ENCODE measurements at places on chromosomes 2 and 18.

GRCh38 chr2:28539118-28539541 is 43.3 kb downstream of the PLB1 start:
- DNase-seq: no peak

GRCh38 chr2:235116885-235117492 is 165.2 kb downstream of the SH3BP4 start:
- peak; percentile 50 for DNase-seq

DNA sequence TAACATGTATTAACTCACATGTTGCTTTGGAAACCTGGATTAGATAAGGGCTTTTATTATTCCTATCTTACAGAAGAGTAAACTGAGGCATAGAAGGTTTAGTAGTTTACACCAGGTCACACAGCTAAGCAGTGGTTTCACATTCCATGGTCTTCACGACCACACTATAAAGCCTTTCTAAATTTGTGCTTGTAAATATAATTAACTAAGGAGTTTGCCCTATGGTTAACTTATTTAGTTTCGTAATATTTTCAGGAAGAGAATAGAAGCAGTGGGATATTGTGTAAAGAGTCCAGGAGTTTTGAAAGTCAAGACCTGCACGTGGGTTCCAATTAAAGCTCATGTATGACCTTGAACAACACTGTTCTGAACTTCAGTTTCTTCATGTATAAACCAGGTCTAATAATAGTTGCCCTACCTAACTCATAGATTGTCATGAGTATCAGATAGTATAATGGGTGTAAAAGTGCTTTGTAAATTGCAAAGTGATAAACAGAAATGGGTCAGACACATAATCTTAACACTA is 19.5 kb upstream of the SOS1 start:
- DNase-seq: peak; percentile 80

DNA sequence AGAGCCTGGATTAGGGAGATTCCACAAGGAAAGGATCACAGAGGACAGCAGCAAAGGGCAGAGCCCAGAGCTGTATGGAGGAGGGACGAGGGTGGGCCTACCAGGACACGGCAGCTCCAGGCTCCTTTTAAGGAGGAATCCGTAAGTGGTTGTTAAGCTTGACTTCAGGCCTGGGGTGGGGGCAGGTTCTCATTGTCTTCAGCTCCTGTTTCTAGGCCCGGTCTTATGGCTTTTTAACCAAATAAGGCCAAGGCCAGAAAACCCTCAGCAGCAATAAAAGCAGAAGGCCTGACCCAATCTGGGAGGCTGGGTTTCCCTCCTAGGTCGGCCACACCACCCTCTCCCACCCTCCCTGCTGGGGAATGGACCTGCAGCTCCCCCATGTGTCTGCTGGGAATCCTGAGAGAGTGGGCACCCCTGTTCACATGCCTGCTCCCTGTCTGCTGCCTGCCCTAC is 111.2 kb downstream of the PLB1 start:
- no peak for DNase-seq

DNA sequence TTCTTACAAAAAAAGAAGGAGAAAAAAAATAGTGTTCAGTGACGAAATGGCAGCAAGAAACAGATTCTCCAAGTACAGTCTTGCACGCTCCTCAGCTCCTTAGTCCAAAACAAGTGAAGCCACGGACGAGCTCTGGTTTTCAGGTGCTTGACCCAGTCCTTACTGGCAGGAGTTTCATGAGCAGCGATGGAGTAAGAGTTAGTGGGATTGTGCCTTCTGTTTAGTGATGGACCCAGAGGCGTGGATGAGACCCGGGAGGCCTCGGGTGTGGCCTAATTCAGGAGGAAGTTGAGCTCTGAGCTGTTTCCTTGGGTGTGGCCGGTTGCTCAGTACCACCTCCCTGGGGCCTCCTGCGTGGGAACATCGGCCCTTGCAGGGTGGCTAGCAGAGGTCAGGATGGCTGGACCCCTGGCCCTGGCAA is 52.0 kb downstream of the KIF5C start:
- no peak for DNase-seq

GRCh38 chr2:150127346-150127990 is 360.0 kb downstream of the RND3 start:
- no peak for DNase-seq

GRCh38 chr2:107093426-107093957 is 207.5 kb upstream of the ST6GAL2 start:
- DNase-seq: no peak

- no peak for DNase-seq
Measured at GRCh38 chr2:18096836-18097405, 218.5 kb downstream of the KCNS3 start.

All from HepG2 (cell line).